ENCODE measurements at places on chromosomes 4 and X. TPM values are rescaled to one million over a fixed set of nuclear protein-coding genes. Genes with fewer than 3 reads are reported as not detected.

DNA sequence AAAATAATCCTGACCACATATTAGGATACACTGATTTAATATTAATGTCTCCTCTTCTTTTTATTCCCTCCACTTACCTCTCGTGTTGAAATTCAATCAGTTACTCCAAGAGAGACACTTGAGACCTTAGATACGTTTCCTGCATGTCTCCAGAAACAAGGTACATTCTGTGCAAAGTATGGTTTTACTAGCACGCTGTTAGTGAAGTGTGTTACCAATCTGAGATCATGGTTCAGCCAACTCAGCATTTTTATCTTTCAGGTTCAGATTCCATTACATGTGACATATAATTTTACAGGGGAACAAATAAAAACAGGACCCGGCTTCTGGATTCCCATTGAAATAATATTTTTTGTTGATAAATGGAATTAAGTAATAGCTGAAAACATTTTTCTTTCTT is 32.2 kb downstream of the PDLIM5 start:
- no peak for DNase-seq

GRCh38 chr4:128803783-128804182 is 5.7 kb upstream of the JADE1 start:
- DNase-seq, result no peak

DNA sequence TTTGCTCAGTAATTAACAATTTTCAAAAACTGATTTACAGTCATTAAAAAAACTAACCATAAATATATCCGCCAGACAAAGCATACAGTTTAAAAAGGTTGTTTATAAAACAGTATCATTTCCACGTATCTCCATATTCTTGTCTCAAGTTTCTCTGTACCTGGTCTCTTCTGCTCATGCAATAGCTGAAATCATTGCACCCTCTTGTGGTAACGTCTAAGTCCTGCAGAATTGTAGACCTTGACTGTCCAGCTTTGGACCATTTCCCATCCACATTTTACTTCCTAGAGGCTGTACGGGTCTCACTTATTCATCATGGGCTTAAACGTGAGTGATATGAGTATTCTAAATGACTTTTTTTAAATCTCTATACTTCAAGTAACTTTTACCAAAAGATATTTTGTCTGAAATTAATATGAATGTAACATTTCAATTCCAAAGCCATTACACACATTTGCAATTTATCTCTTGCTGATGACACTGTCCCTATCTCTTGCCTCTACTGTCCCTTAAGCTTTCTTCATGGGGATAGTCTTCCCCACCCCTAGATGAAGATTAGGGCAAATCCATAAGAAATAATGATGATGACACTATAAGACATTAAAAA is 118.5 kb downstream of the BTC start:
- DNase-seq, result no peak

- DNase-seq, result no peak
Observed at GRCh38 chrX:144586756-144587155, 660.5 kb upstream of the SPANXN1 start.

The TLR1 gene
- 39.6 TPM for total RNA-seq

The SLITRK4 gene
- total RNA-seq, result not detected

DNA sequence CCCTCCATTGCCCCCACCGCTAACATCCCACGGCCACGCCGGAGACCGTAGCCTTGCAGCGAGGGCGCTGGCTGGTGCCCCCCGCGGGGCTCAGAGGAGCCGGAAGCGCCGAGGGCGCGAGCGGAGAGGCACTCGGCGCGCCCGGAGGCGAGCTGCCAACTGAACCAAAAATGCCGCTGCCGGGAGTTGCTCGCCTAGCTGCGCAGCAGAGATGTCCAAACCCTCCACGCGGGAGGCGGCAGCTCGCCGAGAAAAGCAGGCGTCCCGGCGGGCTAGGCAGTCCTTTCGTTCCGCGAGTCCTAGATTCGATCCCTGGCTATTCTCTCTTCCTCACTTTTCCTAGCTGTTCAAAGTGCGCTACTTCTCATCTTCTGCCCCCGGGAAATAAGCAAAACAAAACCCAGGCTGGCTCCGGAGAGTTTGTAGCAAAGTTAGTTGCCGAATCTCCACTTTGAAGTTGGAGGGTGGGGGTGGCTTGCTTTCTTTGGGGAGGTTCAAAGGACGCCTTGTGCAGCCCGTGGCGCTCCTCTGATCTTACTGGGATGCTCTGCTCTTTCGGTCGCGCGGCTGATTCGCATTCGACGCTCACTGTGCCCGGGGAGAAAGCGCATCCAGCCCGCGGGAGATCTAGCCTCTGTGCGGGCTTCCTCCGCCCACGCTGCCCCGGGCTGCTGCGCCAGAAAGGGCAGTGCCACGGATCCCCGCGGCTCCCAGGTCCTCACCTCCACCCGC is 723 bp downstream of the NKX6-1 start:
- DNase-seq, result no peak

The SUPT20HL2 gene
- total RNA-seq, result not detected

DNA sequence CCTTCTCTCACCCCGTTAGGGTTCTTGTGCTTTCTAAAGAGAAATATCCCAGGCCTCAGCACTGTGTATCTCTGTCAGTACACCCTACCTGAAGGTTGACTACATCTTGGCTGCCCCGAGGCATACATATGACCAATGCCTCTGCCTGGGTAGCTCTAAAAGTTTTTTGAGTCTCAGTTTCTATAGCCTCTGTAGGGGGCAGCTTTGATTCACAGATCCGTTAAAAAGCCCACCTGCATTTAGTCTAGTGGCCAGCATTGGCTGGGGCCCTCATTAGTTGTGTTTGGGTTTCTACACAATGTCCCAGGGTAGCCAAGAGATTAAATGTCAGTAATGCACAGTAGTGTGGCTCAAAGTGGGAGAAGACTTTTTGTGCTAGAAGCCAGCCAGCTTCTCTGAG is 151.1 kb downstream of the CFAP299 start:
- DNase-seq, result no peak

The SHOX gene
- not detected for total RNA-seq

DNA sequence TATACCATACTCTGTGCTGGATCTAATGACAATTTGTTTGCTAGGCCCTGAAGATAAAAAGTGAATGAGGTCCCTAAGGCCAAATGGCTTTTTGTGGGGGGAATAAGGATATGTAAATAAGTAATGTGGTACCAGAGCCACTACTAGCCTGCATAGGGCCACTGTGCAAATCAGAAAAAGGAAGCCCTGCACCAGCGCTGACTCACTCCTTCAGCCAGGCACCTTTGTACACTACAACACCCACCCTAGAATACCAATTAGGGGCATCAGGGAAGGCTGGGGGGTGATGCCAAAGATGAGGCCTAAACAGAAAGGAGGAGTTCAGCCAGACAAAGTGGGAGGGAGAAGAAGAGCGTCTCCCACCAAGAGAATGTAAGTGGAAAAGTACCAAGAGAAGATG is 122.2 kb downstream of the CAMK2D start:
- no peak for DNase-seq

GRCh38 chr4:149296503-149296902 is 519.1 kb downstream of the IQCM start:
- no peak for DNase-seq

- no peak for DNase-seq
Observed at GRCh38 chr4:140237616-140238350, 83.8 kb upstream of the MAML3 start.

The PAGE5 gene
- 0.67 TPM for total RNA-seq

DNA sequence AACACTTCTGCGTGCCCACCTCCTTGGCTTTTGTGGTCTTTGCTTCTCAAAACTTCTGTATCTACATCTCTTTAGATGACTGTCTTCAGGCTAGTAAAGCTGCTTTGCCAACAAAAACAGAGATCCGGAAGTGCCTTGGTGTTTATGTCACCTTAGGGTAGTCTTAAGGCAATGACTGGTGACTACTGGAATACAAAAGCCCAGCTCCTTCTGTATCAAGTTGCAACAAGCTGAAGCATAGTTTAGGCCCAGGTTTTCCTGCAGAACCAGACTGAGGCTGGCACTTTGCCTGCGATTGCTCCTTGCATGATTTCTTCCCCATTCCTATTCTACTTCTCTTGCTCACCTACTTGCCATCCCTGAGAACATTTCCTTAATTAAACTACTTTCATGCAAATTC is 333.8 kb downstream of the DMD start:
- no peak for DNase-seq

The PASD1 gene
- not detected for total RNA-seq

DNA sequence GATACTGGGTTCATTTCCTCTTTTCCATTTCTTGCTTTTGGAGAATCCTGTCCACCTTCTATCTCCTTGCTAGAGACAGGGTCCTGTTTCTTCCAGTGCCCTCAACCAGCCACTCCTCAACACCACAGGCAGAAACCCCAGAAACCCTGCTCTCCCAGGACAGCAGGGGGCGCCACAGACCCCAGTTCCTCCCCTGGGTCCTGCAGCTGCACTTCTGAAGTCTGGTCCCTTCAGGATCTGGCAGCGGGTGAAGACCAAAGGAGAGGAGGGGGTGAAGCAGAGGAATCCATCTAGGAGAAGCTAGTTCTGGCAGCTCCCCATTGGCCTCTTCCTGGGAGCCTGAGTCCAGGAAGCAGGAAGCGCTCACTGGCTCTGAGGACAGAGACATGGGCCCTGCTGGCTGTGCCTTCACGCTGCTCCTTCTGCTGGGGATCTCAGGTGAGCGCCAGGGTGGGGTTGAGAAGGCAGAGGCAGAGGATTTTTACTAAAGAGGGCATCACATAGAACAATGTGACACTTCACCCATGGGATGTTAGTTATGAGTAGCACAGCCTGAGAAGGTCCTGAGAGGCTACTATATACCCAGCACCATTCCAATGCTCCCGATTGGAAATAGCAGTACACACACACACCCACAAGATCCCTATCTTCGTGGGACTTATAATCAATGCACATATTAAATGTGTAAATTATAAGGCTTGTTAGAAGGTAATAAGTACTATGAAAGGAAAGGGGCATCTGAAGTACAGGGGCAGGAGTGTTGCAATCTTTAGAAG is at the start of gene PRSS48:
TSS of gene PRSS48 (plus strand) at position 375 of the 776 bp plus-strand sequence. CDS start at position 387, 12 bp downstream.
- no peak for DNase-seq

DNA sequence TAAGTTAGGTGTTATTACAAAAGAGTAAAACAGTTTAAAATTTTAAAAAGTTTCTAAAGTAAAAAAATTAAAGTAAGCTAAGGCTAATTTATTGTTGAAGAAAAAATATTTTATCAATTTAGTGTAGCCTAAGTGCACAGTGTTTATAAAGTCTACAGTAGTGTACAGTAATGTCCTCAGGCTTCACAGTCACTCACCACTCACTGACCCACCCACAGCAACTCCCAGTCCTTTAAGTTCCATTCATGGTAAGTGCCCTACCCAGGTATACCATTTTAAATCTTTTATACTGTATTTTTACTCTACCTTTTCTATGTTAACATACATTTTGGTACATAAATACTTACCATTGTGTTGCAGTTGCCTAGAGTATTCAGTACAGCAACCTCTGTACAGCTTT is 120.3 kb upstream of the DKK2 start:
- DNase-seq, result no peak

The CHIC1 gene
- total RNA-seq, result 14.0 TPM

DNA sequence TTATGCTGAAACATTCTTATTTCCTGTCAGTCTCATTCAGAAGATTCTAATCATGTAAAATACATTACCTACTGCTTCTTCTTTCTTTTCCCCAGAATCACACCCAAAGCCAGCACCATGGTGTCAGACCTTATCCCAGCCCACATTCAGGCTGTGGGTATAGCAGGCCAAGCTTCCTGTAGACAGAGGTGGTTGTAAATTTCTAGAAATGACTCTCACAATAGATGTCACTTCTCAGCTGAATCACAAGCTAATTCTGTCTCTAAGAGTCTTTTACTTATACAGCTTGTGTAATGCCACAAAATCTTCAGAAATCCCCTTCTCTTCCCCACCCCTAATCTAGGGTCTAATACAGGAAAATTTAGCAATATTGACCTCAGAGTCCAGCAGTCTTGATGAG is 239.6 kb downstream of the PARM1 start:
- no peak for DNase-seq

The CRLF2 gene
- total RNA-seq, result not detected

DNA sequence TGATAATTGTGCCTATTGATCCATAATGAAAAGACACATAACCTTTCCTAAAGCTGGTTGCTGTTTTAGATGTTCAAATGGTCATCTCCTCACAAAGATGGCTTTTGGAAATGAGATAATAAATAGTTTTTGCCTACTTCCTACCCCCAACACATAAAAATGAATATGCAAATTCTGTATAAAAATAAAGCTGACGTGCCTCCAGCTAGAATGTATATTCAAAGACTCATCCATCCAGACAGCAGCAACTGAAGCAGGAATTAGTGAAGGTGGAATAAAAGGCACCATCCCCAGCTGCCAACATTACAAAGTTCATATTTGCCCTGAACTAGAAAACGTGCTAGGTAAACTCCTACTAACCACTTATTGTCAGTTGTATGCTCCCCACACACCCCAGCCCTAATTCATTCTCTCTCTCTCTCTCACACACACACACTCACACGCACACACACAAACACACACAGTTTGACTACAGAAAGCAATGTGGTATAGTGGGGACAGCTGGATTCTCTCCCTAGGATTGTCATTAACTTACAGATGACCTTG is 53.6 kb downstream of the PCDH19 start:
- no peak for DNase-seq

DNA sequence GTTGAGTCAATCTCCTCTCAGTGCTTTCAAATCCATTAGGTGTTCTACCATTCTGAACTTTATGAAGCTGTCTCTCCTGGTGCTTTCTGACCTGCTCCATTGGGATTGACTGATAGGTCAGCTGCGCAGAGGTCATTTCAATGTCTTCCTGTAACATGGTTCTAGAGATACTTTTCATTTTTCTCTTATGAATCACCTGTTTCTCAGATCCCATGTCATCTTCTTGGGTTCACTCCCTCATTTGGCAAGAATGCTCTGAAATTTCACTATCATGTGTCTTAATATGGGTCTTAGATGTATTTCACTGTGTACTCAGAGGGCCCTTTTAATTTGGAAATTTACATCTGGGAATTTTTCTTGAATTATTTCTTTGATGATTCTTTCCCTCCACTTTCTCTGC is 13.8 kb upstream of the PGM2 start:
- no peak for DNase-seq

DNA sequence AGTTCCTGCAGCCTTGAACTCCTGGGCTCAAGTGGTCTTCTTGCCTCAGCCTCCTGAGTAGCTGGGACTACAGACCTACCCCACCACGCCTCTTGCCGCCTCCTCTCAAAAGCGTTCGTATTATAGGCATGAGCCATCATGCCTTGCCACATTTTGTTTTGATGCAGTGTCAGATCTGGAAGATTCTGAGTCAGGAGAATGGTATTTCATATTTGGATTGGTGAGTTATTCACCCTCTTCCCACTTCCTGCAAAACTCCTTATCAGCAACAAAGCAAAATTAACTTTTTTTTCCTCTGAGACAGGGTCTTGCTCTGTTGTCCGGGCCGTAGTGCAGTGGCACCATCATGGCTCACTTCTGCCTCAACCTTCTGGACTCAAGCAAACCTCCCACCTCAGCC is 29.6 kb downstream of the REST start:
- DNase-seq, result no peak

The UGT8 gene
- 20.0 TPM for total RNA-seq

The KLF8 gene
- total RNA-seq, result 15.2 TPM

The VEGFC gene
- not detected for total RNA-seq
